ENCODE measurements at places on chromosomes 2 and 18.

DNA sequence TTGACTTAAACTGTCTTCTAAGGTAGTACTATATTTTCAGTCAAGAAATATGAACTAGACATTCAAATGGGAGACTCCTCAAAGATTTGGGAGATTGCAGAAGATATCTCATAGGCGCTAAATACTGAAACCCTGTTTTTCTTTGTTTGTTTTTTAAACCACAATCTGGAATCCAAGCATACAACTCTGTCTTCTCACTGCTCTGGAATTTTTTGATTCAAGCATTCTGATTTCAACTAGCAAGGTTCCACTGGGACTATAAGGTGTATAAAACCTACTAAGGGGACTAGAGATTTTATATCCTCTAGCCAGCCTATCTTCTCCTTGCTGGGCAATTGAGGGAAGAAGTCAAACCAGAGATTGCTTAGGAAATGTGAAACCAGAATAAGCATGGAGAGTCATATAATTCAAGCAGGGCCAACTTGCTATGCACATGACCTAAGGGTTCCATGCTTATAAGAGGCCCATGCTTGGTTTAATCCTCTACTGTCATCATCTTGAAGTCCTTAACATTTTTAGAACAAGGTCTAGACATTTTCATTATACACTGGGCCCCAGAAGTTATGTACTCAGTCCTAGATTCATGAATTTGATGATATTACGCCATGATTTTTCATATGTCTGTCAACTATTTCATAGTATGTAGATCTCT lies 405.5 kb downstream of the PARD3B start:
- DNase-seq = no peak

DNA sequence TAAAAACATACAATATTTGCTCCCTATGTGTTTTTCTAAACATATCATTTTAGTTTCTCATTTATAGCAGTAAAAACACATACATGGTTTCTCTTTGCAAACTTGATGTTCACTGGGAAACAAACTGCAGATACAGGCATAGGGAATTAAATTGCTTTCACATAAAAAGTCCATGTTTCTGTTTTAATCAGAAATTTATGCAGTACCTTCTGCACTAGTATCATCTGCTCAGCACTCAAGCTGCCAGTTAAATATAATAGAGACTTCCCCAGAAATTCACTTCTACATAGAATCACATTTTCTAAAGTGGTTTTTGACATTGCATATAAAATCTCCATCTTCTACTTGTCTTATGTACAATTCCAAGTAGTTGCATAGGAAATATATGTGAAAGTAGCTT lies 1107.3 kb upstream of the NRXN1 start:
- no peak for DNase-seq

DNA sequence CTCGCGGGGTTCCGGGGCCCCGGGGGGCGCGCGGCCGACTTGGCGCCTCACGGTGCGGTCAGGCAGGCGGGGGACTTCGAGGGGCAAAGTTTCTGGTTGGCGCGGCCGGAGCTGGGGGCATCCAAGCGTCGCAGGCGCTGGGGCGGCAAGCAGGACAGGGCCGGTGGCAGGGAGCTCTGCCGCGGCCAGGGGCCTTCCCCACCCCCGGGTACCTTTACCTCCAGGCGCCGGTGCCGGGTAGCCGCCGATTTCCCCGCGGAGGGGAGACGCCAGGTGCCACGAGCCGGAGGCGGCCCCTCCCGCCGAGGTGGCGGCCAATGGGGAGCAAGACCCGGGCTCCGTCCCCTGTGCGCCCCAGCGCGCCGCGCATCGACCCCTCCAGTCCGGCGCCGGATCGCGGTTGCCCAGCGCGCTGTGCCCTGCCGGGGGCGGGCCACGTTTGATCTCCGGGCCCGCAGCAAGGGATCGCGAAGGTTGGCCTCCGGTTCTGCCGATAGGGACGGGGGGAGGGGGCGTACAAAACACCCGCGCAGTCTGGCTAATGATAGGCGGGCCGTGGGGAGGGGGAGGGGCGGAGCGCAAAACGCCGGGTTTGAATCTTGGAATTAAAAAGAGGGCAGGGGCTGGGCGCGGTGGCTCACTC lies at the start of gene ST8SIA5:
Gene ST8SIA5, minus strand, starts transcription at position 495 of the 643 bp plus-strand sequence. CDS start 545 bp downstream, outside the sequence.
- DNase-seq = no peak

DNA sequence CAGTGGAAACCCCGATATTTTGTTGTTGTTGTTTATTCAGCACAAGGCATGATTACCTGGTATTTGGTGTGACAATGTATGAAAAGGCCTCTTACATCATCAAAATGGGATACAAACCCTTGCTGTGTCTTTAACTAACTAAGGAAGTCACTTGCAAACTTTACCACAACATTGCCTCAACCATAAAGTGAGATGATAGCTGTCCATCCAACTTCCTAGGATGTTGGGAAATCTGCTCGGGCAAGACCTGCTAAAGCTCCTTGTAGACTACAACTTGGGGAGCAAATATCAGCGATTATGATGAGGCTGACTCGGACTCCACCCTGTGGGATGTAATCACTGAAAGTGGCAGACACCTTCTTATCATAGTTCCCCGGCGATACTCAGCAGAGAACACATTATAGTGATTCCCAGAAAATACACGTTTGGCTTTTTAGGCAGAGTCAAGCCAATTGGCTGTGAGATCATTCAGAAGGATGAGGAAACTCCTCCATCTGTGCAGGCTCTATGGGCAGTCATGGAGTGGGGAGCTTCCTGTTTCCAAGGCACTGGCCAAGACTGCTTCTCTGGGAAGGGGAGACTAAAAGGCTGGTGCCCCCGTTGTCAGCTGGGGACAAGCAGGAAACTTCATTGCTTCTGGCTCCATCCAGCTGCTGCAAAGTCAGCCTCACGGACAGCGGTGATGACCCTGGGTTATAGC lies 289.0 kb downstream of the RNF144A start:
- no peak for DNase-seq

DNA sequence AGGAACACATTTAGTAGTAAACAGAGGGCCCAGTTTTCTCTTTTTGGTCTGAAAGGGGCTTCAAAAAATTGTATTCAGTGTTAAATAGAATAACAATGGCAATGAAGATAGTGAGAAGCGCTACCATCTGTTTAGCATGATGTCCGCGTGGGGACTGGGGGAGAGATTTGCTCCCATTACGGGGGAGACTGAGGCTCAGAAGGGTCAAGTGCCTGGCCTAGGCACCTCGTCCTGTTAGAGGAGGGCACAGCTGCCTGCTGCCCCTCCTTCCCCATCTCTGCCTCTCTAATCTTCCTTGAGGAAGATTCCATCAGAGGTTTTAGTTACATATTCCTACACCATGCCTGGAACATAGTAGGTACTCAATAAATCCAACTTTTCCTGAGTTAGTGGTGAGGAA lies 10.1 kb upstream of the TMEM185B start:
- no peak for DNase-seq

GRCh38 chr18:9215221-9215933 lies 78.8 kb downstream of the ANKRD12 start:
- DNase-seq = no peak

DNA sequence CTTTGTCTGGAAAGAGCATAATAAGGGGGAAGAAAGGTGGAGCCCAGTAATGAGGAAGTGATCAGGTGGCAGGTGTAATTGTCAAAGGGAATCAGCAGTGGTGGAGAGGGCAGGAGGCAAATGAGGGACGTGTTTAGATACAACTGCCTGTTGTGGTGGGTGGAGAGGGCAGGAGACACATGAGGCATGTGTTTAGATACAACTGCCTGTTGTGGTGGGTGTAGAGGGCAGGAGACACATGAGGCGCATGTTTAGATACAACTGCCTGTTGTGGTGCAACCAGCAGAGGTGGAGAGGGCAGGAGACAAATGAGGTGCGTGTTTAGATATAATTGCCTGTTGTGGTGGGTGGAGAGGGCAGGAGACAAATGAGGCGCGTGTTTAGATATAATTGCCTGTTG lies 173.1 kb downstream of the ANKRD30B start:
- DNase-seq = no peak

- no peak for DNase-seq
Observed at GRCh38 chr18:38634117-38634516, 1068.5 kb upstream of the CELF4 start.

DNA sequence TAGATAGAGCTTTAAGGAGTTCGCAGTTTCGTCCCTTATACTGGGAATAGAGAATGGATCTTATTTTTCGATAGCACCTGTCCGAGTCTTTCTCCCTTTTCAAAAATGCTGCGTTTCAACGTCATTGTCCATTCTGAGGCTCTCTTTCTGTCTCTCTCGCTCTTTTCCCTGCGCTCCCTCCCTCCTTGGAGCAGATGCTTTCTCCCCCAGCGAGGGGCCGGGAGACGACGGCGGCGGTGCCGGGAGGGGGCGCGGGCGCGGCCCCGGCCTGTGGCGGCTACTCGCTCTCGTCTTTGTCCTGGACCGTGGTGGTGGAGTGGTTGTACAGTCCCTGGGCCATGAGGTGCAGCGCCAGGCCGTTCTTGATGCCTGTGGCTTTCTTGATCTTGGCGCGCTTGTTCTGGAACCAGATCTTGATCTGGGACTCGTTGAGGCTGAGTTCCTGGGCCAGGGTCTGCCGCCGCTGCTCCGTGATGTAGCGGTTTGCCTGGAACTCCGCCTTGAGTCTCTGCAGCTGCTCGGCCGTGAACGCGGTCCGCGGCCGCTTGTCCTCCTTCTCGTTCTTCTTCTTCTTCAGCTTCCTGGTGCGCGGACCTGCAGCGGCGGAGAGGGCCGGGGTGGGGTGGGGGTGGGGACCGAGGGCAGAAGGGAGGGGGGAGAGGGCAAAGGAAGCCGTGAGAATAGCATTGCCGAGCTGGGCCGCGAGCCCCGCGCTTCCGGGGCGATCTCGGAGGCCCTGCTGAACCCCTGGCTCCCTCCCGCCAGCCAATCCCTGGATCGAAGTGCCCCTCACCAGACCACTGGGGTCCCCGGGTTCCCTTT lies 4.6 kb downstream of the EN1 start:
- no peak for DNase-seq

GRCh38 chr2:113207021-113207420 lies 33.2 kb downstream of the PSD4 start:
- no peak for DNase-seq

Data from T-cell (primary cell).